ENCODE measurements at places on chromosomes 12 and 14.

- DNase-seq = no peak
Measured at GRCh38 chr14:100129161-100129589, 30.3 kb downstream of the DEGS2 start.

DNA sequence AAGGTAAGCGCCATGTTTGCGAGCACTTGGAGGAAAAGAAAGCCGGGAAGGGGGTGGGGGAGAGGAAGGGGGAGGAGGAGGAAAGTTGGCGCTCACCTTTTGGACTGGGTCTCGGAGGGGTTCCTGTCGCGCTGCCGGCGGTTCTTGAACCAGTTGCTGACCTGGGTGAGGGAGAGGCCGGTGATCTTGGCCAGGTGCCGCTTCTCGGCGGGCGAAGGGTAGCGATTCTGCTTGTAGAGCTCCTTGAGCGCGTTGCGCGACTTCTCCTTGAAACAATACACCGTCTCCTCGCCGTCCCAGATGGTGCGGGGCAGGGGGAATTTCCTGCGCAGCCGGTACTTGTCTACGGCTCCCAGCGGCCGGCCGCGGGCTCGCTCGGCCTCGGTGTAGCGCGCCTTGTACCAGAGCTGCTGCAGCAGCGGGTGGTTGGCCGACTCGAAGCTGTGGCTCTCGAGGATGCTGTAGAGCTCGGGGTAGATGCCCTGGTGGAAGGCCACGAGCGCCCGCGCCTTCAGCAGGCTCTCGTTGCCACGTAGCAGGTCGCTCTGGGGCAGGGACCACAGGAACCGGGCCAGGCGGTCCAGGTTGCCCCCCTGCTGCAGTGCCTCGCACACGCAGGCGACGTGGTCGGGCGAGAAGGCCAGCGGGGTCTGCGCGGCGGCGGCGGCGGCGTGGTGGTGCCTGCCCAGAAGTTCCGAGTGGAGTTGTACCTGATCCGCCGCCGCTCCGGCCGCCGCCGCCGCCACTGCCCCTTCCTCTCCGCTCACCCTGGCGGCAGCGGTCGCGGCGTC is 840 bp downstream of the SIX4 start:
- no peak for DNase-seq

- DNase-seq = no peak
Measured at GRCh38 chr12:46179693-46180452, 89.0 kb downstream of the SLC38A1 start.

GRCh38 chr12:46174061-46174662 is 94.7 kb downstream of the SLC38A1 start:
- no peak for DNase-seq

- peak; percentile 33 for DNase-seq
Measured at GRCh38 chr12:21656905-21657325, 727 bp downstream of the LDHB start.

- no peak for DNase-seq
Measured at GRCh38 chr12:67649570-67650387, 1.2 kb downstream of the DYRK2 start.

- no peak for DNase-seq
Measured at GRCh38 chr12:130933269-130933995, 20.3 kb upstream of the ADGRD1 start.

DNA sequence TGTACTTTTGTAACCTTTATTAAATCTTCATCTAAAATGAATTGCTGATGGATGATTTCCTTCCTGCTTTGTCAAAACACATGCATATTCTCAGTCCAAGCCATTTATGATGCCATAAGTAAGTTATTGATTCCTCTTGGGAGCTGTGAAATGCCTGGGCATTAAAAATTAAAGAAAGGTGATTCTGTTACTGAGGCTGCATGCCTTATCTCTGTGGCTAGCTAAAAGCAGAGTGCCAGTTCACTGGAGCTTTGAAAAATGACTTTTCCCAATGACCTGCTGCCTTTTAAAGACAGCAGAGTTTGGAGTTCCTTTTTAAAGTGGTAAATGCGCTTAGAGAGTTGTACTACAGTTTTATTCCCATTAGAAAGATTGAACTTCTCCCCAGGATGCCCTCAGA is 152.1 kb downstream of the TMTC2 start:
- DNase-seq = no peak

DNA sequence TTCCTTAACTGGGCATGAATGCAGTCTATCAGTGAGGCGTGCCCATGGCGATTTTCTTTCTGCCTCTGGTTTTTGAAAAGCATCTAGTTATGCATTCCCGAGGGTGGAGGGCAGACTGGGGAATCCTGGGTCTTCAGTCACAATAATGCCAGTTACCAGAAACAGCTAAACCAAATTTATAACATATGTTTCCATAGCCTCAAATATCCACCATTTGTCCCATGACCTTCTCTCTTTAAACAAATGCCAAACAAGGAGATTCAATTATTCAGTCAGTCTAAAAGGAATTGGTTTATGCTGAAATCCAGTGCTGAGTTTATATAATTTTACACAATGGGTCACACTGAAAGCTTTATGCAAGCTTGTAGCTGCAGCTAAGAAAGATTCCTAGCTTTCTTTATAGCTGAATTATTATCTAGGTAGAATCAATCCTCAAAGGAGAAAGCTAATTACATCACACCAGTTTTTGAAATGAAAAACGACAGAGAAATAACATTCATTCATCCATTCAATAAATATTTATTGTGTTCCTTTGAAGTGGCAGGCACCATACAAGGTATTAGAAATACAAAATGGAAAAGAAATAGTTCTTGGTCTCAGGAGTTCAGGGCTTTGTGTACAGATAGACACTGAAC is 131.3 kb upstream of the RAP1B start:
- no peak for DNase-seq

DNA sequence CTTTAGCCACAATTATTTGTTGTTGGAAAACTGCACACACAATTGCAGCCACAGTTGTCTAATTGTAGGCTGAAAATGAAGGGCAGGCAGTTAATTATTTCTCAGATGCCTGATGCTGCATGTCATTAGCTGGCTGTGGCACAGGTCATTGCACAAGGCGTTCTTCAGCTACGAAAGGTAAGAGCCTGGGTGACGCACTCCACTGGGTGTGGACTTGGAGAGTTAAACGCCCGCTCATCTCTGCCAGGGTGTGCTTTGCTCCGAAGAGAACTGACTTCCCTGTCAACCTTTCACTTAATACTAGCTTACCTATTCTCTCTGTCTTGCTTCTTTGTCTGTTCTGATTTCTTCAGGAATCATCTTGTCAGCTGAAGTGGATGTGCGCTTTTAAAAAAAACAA is 91.4 kb upstream of the CPM start:
- no peak for DNase-seq

All from anterior cingulate cortex (tissue), 58 donors.